ENCODE measurements at places on chromosomes 4 and X.
A peak's percentile ranks its signal among the peaks of the same experiment; 100 is the strongest.

DNA sequence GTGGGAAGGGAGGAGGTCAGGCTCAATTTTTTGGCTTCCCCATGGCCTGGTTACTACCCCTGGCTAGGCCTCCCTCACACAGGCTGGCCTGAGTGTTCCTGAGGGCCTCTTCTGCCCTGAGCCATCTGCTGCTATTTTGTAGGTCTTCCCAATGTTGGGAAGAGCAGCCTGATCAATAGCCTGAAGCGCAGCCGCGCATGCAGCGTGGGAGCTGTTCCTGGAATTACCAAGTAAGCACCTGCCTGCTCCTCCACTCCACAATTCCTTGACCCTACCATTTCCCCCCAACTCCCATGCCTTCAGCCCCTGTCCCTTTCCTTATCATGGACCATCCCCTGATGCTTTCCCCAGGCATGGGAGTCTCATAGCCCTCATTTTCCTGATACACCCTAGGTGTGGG lies 20.8 kb downstream of the GNL3L start:
- no peak for DNase-seq

DNA sequence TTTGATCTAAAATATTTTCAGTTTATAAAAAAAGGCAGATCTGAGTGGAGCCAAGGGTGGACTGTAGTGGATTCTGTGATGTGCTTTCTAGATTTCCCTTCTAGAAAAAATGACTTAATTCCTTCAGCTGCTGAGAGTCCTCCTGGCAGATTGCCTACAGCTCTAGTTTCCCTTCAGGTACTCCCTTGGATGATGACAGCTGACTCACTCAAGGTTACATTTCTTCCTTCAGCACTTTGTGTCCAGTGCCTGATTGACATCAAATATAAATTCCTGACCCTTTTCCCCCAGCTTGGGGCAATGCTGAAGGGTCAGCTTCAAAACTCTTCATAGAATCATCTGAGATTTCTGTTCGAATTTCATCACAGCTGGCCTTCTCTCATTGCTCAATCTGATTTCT lies 161.7 kb downstream of the EMCN start:
- no peak for DNase-seq

DNA sequence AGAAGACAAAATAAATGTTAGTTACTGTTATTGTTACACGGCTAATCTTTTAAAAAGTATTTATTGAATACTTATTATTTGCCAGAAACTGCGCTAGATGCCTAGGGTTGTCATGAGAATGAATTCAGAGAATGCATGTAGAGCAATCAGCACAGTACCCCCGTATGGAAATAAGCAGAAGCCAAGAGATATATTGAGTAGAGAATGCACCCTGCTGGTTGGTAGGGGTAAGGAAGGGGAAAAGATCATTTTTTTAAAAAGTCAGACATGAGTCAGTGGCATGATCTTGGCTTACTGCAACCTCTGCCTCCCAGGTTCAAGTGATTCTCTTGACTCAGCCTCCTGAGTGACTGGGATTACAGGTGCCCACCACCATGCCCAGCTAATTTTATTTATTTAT lies 13.1 kb upstream of the DRP2 start:
- DNase-seq = no peak

DNA sequence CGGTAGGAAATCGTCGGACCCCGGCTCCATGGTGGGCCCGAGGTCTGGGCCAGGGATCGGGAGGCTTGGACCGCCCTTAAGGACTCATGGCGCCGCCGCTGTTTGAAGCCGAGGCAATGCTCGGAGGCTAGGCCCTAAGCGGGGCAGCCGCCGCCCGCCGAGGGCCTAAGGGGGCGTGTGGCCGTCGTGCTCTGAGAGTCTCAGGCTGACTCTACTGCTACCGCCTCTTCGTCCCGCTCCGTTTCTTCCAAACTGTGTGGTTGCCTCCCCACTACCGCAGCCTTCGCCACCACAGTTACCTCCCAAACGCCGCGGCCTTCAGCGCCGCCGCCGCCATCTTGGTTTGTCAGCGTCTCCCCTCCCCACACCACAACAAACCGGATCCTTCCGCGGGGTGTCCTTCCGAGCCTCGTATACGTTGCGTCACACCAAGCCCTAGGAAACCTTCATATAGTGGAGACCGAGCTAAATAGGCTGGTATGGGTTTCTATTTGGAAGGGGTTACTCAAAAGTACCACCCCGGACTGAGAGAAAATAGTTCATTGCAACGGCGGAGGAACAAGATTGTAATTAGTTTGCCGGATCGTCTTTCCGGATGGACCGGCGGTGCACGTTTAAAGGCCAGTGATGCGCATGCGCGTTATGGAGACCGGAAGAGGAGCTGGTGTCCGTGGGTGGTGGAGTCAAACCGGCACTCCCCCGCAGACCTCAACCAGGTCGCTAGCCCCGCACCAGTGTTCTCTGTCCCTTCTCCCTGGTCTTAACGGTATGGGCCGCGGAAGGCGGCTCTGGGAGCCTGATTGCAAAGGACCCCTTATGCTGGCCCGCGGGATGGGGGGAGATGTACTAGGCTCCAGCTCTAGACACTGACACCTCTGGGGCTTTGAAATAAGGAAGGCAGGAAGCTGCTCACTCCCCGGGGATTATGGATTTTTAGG lies at the start of gene KDM5C:
KDM5C (minus strand) TSS at position 348 of the 938 bp plus-strand sequence; CDS start at position 30, 318 bp downstream.
- DNase-seq = peak; percentile 83

GRCh38 chr4:77652237-77652897 lies 46.7 kb downstream of the CXCL13 start:
- no peak for DNase-seq

DNA sequence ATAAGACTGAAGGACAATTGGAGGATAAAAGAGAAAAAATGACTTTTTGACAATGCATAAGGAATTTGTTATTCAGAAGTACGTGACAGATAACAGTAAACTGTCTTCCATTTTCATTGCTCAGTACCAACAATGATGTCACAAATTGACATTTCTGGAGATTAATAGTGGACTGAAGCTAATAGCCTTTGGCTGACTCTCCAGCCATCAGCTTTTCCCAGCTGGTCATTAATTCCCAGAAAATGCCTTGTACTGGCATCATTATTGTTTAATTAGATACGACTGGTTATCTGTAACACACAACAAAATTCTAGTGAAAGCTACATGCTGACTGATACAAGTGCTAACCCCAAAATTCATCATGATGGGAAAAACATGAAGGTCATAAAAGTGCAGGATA lies 147.9 kb upstream of the FGF13 start:
- no peak for DNase-seq

- DNase-seq = no peak
Measured at GRCh38 chr4:57655342-57655741, 545.2 kb upstream of the IGFBP7 start.

GRCh38 chr4:6881908-6882307 lies 27.7 kb upstream of the TBC1D14 start:
- no peak for DNase-seq

DNA sequence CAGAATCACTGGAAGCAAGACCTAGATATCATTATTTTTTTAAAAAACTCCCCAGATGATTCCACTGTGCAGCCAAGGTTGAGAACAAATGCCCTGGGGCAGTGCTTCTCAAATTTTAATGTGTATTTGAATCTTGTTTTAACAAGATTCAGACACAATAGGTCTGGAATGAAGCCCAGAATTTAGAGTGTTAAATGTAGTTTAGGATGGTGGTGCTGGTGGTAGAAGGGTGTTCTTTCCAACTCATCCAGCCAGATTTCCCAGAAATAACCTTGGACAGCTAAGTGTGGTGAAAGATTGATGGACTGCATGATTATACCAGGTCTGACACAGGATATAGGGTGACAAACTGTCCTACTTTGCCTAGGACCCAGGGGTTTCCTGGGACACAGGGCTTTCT lies 120.1 kb upstream of the MED14 start:
- no peak for DNase-seq

- peak; percentile 77 for DNase-seq
Measured at GRCh38 chrX:78650906-78651437, 8.2 kb downstream of the RTL3 start.

DNA sequence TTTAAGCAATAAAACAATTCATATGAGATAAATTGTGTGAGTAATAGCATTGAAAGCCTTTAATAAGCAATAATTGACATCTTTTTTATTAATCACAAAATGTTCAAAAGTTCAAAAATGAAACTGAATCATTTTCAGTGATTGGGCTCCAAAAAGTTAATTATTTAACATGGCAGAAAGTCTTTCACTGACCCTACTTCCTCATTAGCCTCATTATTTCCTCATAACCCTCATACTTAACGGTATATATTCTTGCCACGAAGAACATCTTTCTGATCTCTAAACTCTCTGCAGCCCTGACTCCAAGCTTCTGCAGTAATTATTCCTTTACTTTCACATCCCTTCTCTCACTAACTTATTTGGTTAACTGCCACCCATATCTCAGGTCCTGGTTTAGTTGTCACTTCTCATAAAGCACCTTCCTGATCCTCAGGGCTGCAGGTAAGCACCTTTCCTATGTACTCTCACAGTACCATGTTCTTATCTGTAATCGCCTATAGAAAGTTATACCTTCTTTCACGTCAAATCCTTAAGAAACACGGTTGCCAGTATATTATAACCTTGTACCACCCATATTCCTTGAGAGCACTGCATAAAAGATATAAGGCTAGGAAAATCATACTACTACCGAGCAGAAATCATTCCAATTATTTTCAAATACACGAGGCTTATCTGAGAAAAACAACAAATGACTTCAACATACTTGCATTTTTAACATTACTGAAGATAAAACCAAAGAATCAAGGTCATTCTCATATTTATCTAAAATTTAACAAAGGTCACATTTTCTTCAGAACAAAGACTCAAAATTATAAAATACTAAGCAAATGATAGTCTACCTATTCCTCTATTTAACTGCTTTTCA lies 72.2 kb downstream of the PPP3CA start:
- no peak for DNase-seq

DNA sequence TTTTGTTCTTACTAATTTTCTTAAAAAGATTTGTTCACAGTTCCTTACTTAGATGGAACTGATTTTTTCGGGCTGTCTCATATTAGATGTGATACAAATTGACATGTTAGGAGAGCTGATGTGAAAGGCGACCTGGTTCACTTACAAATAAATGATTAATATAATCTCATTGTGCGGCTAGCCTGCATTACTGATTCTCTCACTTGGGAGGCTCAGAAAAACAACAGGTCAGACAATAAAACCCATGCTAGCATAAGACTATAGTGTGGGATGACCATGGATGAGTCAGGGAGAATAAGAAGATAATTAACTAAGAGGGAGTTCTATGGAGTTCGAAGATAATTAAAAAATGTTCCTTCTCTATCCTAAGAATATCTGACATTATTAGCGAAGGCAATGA lies 40.8 kb downstream of the RTL9 start:
- DNase-seq = no peak

DNA sequence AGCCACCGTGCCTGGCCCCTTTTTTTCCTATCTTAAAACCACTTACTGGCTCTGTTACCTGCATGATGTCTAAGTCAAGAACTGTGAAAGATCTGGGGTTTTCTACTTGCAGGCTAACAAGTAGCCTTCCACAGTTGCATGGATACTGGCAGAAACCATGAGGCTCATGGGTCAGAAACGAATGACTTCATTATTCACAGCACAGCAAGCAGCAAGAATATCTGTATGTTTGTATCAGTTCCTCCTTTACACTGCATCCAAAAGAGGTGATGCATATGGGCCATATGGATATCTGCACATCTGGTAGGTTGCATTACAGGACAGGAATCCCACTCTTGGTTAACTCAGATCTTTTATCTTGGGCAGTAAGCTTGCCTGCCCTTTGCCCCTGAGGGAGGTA lies 154.9 kb upstream of the NUDT6 start:
- no peak for DNase-seq

DNA sequence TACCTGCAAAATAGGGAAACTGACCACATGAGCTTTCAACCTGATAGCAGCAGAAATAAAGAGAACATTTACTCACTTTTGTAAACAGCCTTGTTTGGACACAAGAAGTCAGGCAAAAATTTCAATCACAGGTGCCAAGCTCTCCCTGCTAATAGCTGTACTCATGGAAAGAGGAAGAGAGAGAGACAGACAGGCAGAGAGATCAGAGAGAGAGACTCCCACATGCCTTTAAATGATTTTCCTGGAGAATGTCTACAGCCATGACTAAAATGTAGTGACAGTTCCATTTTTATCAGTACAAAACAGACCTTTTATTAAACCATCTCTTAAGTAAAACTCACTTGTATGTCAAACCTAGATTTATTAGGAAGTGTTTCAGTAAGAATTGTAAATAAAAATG lies 752.9 kb downstream of the TRAM1L1 start:
- no peak for DNase-seq

GRCh38 chrX:13952581-13952980 lies 77.1 kb downstream of the GEMIN8 start:
- DNase-seq = no peak

- DNase-seq = no peak
Measured at GRCh38 chr4:76732246-76732645, 165.7 kb downstream of the SOWAHB start.

DNA sequence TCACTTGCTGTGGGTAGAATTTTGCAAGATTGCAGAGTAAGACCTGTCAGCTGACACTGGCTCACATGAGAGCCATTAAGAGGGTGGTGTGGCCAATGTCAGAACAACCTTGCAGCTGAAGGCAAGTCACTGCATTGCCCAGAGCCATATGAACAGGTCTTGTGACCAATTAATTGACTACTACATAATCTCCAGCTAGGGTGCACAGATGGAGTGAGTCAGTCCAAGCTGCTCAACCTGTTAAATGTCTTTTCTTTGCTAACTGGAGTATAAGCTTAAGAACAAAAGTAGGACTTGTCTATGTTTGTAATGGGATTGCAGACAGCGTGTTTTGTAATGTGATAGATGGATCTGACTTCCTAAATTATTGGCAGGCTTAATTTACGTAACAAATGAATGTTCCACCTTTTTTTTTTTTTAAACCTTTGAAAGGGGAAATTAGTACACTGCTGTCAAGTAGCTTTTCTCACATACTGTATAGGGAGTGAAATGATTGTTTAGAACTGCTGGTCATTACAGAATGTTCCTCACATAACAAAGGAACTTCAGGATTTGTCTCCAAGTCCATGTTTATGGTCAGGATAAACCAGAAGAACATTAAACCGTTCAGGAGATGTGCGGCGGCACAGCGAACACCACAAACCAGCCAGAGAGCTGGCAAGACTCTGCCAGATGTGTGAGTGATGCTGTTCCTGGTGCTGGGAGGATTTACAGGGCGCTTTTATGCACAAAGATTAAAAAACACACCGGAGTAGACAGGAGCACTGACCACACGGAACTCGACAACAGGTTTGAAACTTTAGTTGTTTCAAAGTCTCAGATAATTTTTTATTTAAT lies 37.0 kb downstream of the FNIP2 start:
- DNase-seq = no peak

GRCh38 chrX:105821471-105822121 lies 743 bp upstream of the NRK start:
- peak; percentile 32 for DNase-seq

GRCh38 chrX:72202792-72203401 lies 21.3 kb downstream of the PIN4 start:
- no peak for DNase-seq

- DNase-seq = no peak
Measured at GRCh38 chr4:178165251-178165950, 723.2 kb upstream of the AGA start.

DNA sequence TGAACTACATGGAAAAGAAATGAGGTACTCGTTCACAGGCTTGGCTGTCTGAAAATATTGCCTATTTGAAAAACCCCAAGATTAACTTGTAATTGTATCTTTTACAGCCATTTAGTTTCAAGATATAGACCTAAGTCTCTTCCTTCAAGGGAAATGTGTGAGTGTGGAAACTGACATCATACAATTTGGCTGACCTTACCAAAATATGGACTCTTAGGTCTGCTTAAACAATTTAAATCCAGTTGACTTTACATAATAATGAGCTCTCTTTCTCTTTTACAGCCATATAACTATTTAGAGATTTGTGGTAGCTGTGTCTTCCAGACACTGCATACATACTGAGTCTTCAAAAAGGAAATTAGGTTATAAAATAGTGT lies 186.9 kb downstream of the NR3C2 start:
- DNase-seq = no peak

Data from fibroblast of skin of left quadriceps (primary cell).